Posterior vena cava (tissue), 2 donors: ENCODE measurements at places on chromosomes 2 and 18. TPM values are rescaled to one million over a fixed set of nuclear protein-coding genes. Genes with fewer than 3 reads are reported as not detected.

DNA sequence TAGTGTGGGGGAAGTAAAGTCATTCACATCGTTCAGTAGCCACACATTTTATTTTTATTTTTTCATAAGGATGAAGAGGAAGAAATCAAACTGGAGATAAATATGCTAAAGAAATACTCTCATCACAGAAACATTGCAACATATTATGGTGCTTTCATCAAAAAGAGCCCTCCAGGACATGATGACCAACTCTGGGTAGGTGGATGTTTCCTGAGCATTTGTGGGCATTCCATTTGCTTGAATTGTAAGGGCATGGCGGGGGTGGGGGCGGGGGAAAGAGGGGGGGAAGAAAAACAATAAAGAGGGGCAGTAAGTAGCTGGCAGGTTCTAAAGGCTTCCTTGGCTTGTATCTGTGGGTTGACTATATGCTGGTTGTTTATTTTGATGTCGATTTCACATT is 126.4 kb downstream of the MAP4K4 start:
- DNase-seq: no peak

- DNase-seq: no peak
Observed at GRCh38 chr2:148603562-148603920, 41.0 kb upstream of the EPC2 start.

Gene SNORC
- 1.00 TPM for total RNA-seq

GRCh38 chr2:238101891-238102841 is 2.0 kb downstream of the ESPNL start:
- no peak for DNase-seq

DNA sequence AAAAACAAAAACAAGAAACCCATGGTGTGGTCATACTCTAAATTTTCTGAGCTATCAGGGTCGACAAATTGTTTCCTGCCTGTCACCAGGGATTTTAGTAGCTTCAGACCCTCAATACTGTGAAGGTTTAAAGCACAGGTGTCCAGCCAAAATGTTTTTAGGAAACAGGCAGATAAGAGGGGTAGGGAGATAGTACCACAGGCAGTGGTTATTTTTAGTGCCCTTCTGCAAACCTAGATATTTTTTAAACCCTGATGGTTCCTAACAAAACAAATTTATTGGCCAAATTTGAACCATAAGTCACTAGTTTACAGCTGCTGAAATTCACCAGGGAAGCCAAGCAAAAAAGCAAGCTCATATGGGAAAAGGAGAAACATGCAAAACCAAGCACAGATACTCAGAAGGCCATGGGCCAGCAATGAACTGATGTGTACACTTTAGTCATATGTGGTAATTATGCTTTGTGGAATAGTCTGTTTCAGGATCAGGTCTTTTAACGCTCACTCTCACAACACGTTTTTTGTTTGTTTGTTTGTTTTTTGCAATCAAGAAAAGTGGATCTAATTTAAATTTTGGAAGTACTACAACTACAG is 156.8 kb upstream of the STK17B start:
- no peak for DNase-seq

- DNase-seq: no peak
Observed at GRCh38 chr2:101293544-101293943, 15.0 kb downstream of the RNF149 start.

Gene CRYBA2
- total RNA-seq: not detected

Gene FAM161A
- 1.8 TPM for total RNA-seq

DNA sequence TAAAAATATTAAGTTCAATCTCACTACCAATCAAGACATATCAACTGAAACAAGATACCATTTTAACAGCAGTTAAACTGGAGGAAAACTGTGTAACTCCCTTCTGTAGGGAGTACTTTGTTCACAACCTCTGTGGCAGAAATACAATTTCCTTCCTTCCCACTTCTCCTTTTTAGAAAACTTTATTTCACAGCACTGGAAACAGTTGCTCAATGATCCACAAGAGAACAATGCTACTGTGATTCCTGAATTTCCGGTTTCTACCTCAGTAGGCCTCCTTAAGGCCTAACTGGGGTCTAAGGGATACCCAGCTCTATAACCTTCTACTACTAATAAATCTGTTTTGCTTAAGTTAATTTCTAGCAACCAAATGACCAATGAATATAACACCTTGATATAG is 14.1 kb downstream of the TLK1 start:
- no peak for DNase-seq

Gene KCNF1
- total RNA-seq: 0.19 TPM

GRCh38 chr2:172273910-172274571 is 153.3 kb upstream of the ITGA6 start:
- DNase-seq: no peak

GRCh38 chr2:141590620-141591019 is 540.2 kb downstream of the LRP1B start:
- no peak for DNase-seq

- no peak for DNase-seq
Observed at GRCh38 chr2:30408961-30409387, 38.1 kb upstream of the LCLAT1 start.

GRCh38 chr18:49691177-49691608 is 122.1 kb downstream of the ACAA2 start:
- DNase-seq: no peak

GRCh38 chr18:7470101-7470500 is 97.0 kb upstream of the PTPRM start:
- DNase-seq: no peak

GRCh38 chr18:58042826-58043490 is 1.1 kb upstream of the NEDD4L start:
- DNase-seq: no peak

DNA sequence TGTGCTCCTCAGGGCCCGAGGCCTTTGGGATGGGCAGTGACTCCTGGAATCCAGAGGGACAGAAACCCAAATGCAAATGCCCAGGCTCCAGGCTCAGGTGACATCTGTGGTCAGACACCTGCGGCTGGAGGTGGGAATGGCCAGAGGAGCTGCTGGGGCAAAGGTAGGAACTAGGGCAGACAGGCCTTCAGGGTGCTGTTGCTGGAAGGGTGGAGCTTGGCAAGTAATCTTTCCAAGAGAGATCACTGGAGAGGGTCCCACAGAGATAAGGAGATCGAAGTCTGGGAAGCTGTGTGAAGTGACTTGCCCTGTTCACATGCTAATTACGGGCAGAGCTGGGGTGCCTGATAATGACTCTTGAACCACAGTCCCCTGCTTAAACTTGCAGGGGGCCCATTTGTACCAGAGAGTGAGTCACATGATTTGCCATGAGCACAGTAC is 82.4 kb downstream of the ACAA2 start:
- DNase-seq: no peak

GRCh38 chr2:88024509-88024908 is 8.2 kb upstream of the RNU2-63P start:
- DNase-seq: no peak

GRCh38 chr2:110667071-110667470 is 10.8 kb downstream of the BUB1 start:
- no peak for DNase-seq

DNA sequence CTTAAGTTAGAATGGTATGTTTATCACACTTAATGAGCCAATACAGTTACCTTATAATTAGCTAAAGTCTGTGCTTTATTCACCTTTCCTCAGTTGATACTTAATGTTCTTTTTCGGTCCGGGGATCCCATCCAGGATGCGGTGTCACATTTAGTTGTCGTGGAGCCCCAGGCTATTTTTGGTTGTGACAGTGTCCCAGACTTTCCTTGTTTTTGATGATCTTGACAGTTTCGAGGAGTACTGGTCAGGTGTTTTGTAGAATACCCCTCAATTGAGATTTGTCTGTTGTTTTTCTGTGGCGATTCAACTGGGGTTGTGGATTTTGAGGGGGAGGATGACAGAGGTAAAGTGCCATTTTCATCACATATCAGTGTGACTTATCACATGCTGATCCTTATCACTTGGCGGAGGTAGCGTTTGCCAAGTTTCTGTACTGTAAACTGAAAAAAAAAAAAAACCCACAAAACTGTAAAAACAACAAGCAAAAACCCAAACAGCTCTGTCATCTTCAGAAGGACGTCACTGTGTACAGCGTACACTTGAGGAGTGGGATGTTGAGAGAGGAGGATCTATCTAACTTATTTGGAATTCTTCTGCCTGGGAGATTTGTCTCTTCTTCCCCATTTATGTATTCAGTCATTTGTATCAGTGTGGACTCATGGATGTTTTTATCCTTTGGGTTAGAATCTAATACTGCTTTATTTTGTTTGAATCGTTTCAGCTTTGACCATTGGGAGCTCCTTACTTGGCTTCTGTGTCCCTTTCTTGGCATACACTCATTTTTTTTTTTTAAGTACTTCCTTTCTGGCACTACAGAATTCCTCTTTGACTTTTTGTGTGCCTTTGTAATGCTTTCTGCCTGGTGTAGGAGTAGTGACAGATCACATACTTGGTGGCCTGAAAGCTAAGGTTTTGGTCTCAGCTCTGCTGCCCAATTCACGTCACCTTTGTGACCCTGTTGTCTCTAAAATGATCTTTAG is 68.1 kb downstream of the FMNL2 start:
- no peak for DNase-seq

DNA sequence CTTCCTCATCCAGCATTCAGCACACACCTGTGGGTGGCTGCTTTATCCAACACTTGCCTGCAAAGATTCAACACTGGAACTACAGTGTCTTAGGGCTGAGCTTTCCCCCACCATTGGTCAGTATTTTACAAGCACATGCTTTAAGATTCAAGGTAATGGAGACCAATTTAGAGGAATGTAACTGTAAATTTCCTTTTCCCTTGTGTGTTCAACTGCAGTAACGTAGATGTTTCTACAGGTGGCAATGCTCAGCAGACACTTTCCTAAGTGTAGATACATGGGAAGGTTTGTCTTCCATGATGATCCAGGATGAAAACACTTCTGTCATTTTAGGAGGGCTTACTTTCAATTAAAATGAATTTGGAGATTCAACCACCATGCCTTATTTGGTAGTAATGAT is 143.6 kb upstream of the PXDN start:
- DNase-seq: no peak

Gene PAX8
- 0.19 TPM for total RNA-seq

Gene REG1A
- total RNA-seq: 3.8 TPM

Gene HOXD8
- 31.3 TPM for total RNA-seq

DNA sequence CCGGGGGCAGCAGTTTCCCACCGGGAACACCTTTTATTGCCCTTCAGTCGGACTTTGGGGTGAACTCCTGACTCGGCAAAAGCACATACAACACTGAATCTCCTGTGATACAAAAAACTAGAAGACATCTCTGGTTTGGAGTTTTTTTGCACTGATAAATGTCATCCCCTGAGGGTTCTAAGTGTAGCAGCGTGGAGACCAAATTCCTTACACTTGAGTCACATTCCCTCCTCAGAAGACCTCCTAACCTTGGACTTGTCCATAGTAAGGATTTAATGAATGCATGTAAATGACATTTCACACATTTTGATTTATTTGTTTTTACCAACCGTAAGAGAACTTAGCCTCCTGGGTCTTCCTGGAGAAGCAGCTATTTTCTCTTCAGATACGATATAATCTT is 54.0 kb upstream of the GPR45 start:
- no peak for DNase-seq

GRCh38 chr2:39942950-39943349 is 163.9 kb upstream of the THUMPD2 start:
- DNase-seq: no peak

- peak; percentile 85 for DNase-seq
Observed at GRCh38 chr18:3596637-3597384, 146.8 kb downstream of the TGIF1 start.

DNA sequence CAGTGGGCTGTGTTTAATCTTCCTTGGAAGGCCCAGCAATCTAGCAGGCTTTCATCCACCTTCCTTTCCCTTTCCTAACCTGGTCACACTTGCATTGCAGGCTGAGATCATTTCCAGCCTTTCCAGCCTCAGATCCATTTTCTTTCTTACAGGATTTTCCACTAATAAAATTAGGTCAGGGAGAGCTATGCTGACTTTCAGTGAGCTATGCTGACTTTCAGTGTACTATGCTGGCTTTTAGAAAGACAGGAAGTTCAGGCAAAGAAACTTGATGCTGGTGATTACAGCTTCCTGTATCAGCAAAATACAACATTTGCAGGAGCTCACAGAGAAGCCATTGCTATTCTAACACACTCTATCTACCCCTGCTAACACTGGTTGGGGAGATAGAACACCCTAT is 735.0 kb downstream of the CCDC85A start:
- no peak for DNase-seq

GRCh38 chr2:213159768-213160167 is 8.4 kb upstream of the IKZF2 start:
- no peak for DNase-seq

Gene GREB1L
- total RNA-seq: 3.3 TPM

- DNase-seq: no peak
Observed at GRCh38 chr2:144834363-144834762, 314.4 kb upstream of the ZEB2 start.

DNA sequence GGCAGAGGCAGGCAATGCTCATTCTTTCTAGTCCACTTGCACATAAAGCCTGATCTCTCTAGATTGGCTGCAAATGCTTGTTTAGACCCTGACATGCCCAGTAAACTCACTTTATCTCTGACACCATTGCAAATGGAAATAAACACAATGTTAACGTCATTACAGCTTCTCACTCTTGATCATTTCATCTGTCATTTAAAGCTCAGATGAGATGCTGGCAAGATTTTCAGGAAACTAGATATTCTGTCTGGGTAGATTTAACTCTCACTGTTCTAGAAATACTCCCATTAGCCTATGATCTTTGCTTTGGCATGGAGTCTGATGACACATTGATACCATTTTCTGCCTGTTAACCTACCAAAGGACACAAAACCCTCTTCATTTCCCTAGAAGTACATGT is 320.7 kb upstream of the HNRNPA3 start:
- DNase-seq: no peak

DNA sequence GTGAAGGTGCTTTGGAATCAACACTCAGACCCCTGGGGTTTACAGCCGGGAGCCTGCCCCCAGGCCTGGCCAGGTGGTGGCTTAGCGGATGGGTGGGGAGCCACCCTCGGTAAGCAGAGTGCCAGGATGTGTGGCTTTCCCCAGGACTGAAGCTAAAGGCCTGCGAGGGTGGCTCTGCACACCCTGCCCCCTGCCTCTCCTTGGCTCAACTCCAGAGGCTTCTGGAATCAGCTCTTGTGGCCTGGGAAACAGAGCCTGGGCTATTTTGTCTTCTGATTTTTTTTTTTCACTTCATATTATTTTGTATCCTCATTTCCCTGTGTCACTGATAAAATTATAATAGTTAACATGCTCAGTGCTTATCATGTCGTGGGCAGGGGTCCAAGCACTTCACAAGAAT is 79.8 kb downstream of the RHOB start:
- DNase-seq: peak; percentile 24

- DNase-seq: no peak
Observed at GRCh38 chr2:175161-175786, 88.6 kb downstream of the SH3YL1 start.

- DNase-seq: no peak
Observed at GRCh38 chr18:3234457-3234856, 13.1 kb upstream of the MYL12A start.
